Sigmoid colon (tissue), 7 donors: ENCODE measurements at places on chromosomes 6 and 20. TPM values are rescaled to one million over a fixed set of nuclear protein-coding genes. Genes with fewer than 3 reads are reported as not detected.
A peak's percentile ranks its signal among the peaks of the same experiment; 100 is the strongest.

DNA sequence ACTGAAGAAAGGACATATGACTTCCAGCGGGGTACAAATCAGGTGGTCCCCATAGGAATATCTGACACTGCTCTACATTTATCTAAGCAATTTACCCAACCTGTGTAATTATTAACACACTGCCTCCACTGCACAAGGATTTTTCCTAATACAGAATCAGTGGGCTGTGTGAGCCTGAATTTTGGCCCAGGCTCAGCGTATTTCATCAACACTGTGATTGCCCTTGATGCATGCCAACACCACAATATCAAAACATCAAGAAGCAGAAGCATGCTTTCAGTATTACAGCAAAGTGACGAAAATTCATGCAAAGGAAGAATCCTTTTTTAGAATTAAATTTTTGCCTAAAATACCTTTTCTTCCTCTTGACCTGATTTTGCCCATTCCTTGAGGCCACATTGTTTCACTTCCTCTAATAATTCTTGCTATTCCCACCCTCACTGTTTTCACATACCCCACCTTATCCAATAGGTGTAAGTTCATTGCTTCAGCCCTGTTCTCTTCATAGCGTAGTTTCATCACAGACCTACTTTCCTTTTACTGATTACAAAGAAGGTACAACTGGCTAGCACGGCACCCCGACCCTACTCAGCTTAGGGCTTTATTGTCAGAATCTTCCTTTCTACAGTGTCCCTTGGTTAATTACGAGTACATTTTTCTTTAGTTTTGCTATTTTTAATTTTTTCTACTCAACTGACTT is 83.7 kb upstream of the PTCHD4 start:
- DNase-seq, result no peak
- H3K27ac ChIP-seq, result no peak overlapping the region
- H3K4me1 ChIP-seq, result no peaks in the 10 kb centered on the region
- H3K4me3 ChIP-seq, result no peak overlapping the region
- H3K36me3 ChIP-seq, result no peaks in the 10 kb centered on the region

DNA sequence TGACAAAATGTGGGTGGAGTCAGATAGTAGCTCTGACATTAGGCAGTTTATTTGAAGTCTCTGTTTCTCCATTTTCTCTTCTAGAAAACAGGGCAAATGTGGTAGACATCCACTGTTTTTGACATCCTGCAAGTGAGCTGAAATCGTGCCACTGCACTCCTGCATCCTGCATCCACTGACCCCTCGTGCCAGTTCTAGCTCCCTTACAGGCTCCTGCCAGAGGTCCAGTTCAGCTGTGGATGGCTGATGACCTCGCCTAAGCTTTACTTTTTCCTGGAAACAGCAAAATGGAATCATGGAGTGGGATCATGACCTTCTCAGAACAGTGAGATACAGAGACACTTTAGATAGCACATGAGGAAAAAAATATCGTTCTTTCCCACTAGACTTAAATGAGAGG is 58.5 kb downstream of the TULP4 start:
- DNase-seq, result no peak
- H3K36me3 ChIP-seq, result no peaks in the 10 kb centered on the region
- H3K27ac ChIP-seq, result no peak overlapping the region
- no peak overlapping the region for H3K4me3 ChIP-seq
- H3K4me1 ChIP-seq, result no peaks in the 10 kb centered on the region

- H3K27ac ChIP-seq, result no peak overlapping the region
- H3K36me3 ChIP-seq, result no peaks in the 10 kb centered on the region
- no peaks in the 10 kb centered on the region for H3K27me3 ChIP-seq
- H3K4me3 ChIP-seq, result no peak overlapping the region
- H3K4me1 ChIP-seq, result no peaks in the 10 kb centered on the region
Measured at GRCh38 chr6:6058054-6058444, 51.3 kb upstream of the NRN1 start.

- H3K27ac ChIP-seq, result no peak overlapping the region
- H3K4me3 ChIP-seq, result no peak overlapping the region
- no peak for DNase-seq
- H3K36me3 ChIP-seq, result no peaks in the 10 kb centered on the region
- H3K27me3 ChIP-seq, result no peaks in the 10 kb centered on the region
Measured at GRCh38 chr20:60749804-60750602, 502.1 kb upstream of the CDH4 start.

GRCh38 chr6:46102123-46102522 is 27.7 kb upstream of the ENPP4 start:
- H3K27ac ChIP-seq, result no peak overlapping the region
- no peaks in the 10 kb centered on the region for H3K36me3 ChIP-seq
- H3K27me3 ChIP-seq, result no peaks in the 10 kb centered on the region
- H3K4me3 ChIP-seq, result no peak overlapping the region
- DNase-seq, result no peak

DNA sequence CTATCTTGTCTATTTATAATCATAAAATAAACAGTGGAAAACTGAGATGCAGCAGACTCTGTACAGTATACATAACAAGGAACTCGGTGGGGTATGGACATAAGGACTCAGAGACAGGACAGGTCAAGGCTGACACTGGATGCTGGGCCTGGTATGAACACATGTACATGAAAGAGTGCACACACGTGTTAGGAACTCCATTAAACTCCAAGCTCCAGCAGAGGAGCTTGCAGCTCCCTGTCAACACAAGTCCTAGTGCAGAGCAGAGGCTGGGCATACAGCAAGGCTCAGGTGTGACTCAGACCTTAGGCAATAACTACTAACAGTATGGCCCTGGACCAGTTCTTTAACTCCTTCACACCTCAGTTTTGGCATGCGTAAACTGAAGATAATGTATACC is 17.1 kb downstream of the NAPB start:
- H3K27ac ChIP-seq, result no peak overlapping the region
- no peak for DNase-seq
- H3K36me3 ChIP-seq, result no peaks in the 10 kb centered on the region
- H3K4me1 ChIP-seq, result peaks cover 9% of the 10 kb centered on the region
- no peaks in the 10 kb centered on the region for H3K27me3 ChIP-seq
- no peak overlapping the region for H3K4me3 ChIP-seq

DNA sequence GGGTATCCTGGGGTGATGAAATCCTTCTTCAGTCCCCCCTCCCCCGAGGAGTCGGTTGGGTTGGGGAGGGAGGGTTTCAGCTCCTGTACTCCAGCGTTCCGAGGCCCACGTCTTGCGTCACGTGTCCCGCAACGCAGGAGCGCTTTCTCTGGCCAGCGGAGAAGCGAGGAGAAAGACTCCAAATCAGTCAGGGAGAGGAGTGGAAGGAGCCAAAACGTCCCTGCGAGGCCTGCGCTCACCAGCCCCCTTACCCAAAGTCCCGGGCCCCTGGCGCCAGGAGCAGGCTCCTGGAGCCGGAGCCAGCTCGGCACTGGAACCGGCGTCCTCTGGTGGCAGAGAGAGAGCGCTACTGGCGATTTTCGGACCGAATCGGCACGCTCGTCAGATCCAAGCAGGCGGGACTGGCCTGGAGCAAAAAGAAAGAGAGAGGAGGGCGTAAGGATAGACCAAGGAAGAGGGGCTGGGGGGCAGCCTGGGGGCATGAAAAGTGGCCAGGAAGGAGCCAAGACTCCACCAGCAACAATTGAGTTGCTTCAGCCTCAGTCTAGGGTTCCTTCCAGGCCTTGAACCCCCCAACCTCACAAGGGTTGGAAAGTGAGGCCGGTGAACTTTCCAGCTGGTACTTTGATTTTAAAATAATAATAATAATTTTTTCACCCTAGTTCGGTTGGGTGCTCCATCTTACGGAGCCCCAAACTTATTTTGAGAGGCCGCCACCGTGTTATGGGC is at the start of gene GNAS:
GNAS (plus strand) TSS at position 174 of the 729 bp plus-strand sequence.
- DNase-seq, result no peak
- peak within 1 kb of the TSS; percentile 45 for H3K4me3 ChIP-seq
- H3K4me1 ChIP-seq, result peaks cover 34% of the 10 kb centered on the region
- peaks cover 11% of the 10 kb centered on the region for H3K27me3 ChIP-seq

- no peaks in the 10 kb centered on the region for H3K4me1 ChIP-seq
- no peak overlapping the region for H3K27ac ChIP-seq
- H3K4me3 ChIP-seq, result no peak overlapping the region
Measured at GRCh38 chr20:14924433-14924832, 587.0 kb upstream of the FLRT3 start.

DNA sequence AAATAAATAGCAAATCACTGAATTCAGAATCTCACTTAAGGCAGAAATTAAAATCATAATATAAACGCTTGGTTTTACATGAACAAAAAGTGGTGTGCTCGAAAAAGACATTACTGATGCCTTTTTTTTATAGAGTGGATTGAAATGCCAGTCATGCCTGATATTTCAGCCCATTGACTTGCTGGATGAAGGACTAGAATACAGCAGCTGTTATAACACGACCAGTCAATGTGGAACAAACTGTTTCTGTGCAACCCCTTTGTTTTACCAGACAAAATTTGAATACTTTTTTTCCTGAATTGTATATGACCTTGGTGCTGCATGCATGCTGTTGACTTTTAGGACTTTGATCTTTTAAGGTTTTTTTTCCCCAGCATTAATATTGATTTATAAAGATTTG is 150.0 kb downstream of the QKI start:
- no peak overlapping the region for H3K4me3 ChIP-seq
- peaks cover 8% of the 10 kb centered on the region for H3K4me1 ChIP-seq
- H3K27me3 ChIP-seq, result no peaks in the 10 kb centered on the region
- DNase-seq, result no peak
- H3K36me3 ChIP-seq, result peaks cover 7% of the 10 kb centered on the region

GRCh38 chr20:16321291-16321690 is 252.0 kb downstream of the KIF16B start:
- no peak overlapping the region for H3K27ac ChIP-seq
- H3K36me3 ChIP-seq, result no peaks in the 10 kb centered on the region
- no peak for DNase-seq
- H3K4me3 ChIP-seq, result no peak overlapping the region
- no peaks in the 10 kb centered on the region for H3K4me1 ChIP-seq

DNA sequence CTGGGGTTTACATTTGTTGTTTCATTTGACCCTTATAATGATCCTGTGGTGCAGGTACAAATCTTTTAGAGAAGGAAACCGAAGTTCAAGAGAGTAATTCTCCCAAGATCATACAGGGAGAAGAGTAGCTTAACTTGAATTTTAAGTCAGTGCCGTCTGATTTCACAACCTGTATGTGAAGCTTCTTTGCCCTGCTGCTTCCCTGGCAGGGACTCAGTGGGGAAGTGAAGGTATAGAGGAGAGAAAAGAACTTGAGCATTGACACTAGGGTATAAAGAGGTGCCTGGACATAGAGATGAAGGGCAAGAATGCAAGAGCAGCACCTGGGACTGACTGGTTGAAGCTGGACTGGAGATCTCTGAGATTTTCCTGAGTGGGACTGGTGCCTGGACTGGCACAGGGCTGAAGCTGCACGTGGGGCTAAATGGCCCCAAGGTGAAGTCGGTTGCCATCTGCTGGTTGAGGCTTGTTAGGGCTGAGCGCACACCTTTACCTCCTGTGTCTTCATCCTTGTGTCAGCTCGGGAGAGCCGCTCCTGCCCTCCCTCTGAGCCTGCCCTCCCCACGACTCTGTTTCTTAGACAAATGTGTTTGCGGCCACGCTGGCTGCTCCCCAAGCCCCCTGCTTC is 41.8 kb downstream of the FARS2 start:
- H3K4me3 ChIP-seq, result no peak overlapping the region
- H3K27ac ChIP-seq, result no peak overlapping the region
- no peaks in the 10 kb centered on the region for H3K36me3 ChIP-seq

DNA sequence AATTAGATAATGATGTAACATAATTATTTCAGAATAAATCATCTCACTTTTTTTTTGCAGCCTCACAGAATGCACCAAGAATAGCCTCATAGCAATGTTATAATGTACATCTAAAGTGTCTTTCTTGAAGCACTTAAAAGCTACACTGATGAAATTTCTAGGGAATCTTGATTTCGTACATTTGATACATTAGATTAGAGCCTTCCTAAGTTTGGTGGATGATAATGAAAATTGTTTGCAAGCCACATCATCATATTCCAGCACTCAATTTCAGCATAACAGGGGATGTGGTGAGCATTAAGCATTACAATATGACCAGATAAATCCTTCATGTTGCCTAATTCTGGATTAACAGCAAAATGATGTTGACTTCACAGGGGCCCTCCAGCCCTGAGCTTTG is 9.7 kb upstream of the METTL24 start:
- no peak overlapping the region for H3K27ac ChIP-seq
- no peaks in the 10 kb centered on the region for H3K27me3 ChIP-seq
- DNase-seq, result no peak

GRCh38 chr6:157346373-157346772 is 23.1 kb upstream of the TMEM242 start:
- no peaks in the 10 kb centered on the region for H3K4me1 ChIP-seq
- H3K4me3 ChIP-seq, result no peak overlapping the region
- H3K27me3 ChIP-seq, result no peaks in the 10 kb centered on the region
- DNase-seq, result no peak
- H3K27ac ChIP-seq, result no peak overlapping the region

DNA sequence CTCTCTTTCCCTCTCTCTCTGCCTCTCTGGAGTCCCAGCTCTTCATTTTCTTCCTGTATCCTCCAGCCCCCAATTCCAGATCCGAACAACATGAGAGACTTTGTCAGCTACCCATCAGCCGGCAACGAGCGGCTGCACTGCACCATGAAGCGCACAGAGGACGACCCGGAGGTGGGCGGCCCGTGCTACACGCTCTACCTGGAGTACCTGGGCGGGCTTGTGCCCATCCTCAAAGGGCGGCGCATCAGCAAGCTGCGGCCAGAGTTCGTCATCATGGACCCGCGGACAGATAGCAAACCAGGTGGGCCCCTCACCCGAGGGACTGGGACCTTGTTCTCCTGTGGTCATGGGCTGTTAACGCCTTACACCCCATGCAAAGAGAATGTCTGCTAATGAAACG is 78.9 kb upstream of the TMEM181 start:
- peaks cover 16% of the 10 kb centered on the region for H3K36me3 ChIP-seq
- H3K4me1 ChIP-seq, result no peaks in the 10 kb centered on the region
- H3K4me3 ChIP-seq, result no peak overlapping the region
- no peak overlapping the region for H3K27ac ChIP-seq
- no peaks in the 10 kb centered on the region for H3K27me3 ChIP-seq
- no peak for DNase-seq

DNA sequence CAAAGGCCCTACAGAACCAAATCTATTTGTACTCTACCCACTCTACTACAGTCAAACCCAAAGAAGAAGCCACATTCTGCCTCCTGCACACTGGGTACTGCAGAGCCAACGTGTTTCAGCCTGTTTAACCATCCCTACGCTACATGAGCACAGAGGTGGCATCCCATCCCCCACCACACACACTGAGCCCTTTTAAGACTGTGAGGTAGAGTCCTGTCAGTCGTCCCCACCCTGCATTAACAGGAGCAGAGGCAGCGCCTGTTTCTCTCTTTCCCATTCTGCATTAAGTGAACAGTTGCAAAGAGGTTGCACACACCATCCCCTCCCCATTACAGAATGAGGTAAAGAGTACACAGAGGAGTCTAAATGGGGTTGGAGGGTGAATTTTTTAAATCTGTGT is 5.2 kb upstream of the RSPH4A start:
- H3K36me3 ChIP-seq, result no peaks in the 10 kb centered on the region
- H3K27me3 ChIP-seq, result no peaks in the 10 kb centered on the region
- H3K4me1 ChIP-seq, result no peaks in the 10 kb centered on the region
- no peak overlapping the region for H3K27ac ChIP-seq

Gene NFATC2
- 1.4 TPM for polyA plus RNA-seq

Gene SHLD1
- polyA plus RNA-seq, result 11.5 TPM

Gene IL17F
- not detected for polyA plus RNA-seq

Gene ERVFRD-1
- polyA plus RNA-seq, result not detected

Gene TMEM74B
- polyA plus RNA-seq, result 2.9 TPM

Gene TJAP1
- polyA plus RNA-seq, result 3.0 TPM

Gene VWA7
- polyA plus RNA-seq, result 2.8 TPM

Gene KHDC1
- polyA plus RNA-seq, result 2.0 TPM

Gene SPATA25
- polyA plus RNA-seq, result not detected

Gene OGFRL1
- polyA plus RNA-seq, result 5.4 TPM

Gene TNFRSF6B
- polyA plus RNA-seq, result 4.8 TPM

Gene DOK5
- 0.32 TPM for polyA plus RNA-seq

Gene SUPT3H
- 7.8 TPM for polyA plus RNA-seq

Gene EYS
- polyA plus RNA-seq, result 0.46 TPM
